ENCODE measurements at places on chromosomes 2 and 18.

DNA sequence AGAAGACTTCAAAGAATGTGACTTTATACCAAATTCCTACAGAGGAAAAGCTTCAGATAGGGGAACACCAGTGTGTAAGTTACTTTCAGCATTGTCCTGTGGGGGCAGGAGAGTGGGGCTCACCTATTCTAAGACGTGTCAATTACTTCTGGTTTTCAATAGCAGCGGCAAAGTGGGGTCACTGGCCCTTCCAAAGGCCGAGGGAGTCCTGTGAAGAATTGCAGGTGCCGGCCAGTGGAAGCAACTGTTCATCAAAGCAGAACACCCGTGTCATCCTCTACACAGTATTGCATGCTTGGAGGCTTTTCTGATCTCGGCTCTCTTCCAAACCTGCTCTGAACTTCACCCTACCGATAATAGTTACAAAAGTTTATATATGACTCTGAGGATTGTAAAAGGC is 1176.5 kb upstream of the TMEFF2 start:
- no peak for DNase-seq

DNA sequence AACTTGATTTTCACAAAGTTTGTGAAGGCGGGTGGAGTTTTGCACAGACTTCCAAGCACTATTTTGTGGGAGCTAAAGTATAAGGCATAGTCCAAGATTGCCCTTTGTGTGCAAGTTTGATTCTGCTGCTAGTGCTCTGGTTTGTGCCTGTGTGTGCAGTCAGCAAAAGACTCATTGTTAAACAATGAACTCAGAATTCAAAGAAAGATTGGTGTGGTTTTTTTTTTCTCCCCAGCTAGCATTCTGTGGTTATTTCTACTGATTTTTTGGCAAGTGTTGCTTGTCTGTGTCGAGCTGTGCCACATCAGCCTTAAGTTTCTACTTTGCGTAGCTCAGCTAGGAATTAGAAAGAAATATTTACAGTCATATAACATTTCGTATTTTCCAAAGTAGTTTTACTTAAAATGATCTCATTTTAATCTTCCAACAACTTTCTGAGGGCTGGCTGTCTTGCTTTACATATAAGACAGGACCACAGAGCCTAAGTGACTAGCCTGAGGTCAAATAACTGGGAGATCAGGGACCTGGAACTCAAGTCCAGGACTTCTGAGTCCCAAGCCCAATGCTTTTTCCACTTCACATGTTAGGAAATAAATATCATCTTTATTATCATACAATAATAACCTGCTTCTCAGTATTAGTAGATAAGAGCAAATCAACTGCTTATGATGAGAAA is 69.8 kb downstream of the BABAM2 start:
- DNase-seq: peak; percentile 89

DNA sequence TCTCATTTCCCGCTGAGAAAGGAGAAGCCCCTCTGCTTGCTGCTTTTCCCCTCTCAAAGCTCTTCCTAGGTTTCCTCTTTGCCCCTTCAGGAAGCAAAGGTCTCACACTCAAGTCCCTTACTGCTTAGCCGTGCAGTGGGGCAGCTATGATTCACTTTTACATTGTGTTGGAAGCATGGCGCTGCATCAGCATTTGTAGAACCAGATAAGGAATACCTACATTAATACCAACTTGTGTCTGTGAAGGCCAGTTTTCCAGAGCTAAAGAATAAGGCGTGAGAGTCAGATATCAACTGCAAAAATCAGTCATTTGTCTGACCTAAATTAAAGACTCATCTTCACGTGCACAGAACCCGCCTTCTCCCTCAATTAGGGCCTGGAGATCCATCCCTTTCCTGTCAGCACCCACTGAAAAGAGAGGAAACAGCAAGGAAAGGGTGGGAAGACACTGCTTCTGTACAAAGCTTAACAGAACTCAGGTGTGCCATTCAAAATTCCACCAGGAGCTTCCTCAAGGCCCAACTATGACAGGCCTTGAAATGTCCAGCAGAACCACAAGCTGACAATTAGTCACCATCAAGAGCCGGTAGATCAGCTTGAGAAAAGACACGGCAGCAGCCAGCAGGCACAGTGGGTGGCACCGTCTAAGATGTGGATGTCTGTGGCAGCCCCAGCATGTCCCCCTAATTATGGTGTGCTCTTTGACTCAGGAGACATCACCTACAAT is 16.1 kb upstream of the XDH start:
- no peak for DNase-seq

- DNase-seq: peak; percentile 10
Observed at GRCh38 chr2:224366267-224366844, 35.6 kb downstream of the FAM124B start.

- no peak for DNase-seq
Observed at GRCh38 chr2:236676136-236676873, 106.7 kb downstream of the ACKR3 start.

DNA sequence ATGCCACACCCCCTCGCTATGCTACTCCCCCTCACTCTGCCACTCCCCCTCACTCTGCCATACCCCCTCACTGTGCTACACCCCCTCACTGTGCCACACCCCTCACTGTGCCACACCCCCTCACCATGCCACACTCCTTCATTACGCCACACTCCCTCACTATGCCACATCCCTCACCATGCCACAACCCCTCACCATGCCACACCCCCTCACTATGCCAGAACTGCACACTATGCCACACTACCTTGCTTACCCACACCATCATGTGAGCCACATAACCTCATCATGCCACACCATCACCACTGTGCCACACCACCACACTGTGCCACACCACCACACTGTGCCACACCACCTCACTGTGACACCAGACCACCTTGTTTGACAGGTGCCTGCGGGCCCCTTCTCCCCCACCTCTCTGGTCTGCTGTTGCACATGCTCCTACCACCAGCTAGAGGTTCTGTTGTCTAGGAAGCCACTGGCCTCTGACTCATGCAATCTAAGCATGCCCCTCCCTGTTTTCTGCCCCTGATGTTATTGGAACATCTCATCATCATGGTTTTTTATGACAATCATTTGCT is 22.0 kb downstream of the MARCHF4 start:
- DNase-seq: peak; percentile 44

- no peak for DNase-seq
Observed at GRCh38 chr2:288758-289361, 969 bp upstream of the ALKAL2 start.

DNA sequence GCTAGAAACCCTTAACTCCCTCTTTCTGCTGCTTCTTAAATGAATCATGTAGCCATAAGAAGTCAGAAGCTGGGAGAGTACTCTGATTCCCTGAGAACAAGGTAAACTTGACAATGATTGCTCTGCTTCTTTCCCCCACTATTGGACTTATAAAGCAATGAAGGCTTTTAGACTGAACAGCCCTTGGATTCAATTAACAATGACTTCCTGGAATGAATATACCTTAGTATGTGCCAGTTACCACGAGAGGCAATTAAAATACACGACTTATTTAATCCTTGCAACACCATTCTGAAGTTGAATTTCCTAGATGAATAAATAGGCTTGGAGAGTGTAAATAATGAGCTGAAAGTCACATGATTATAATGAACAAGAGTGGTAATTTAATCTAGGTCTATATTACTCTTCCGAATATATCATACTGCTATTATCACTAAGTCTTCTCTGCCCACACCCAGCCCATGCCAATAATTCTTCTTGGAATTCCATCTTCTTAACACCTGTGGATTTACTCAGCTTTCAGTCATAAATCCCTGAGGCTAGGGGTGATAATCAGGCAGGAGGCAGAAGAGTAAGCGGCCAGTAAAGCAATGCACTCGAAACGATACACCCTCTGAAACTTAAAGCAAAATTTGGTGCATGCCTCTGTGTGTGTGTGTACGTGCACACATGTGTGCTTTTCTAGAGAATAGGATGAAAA is 170.2 kb downstream of the ATAD2B start:
- no peak for DNase-seq

- DNase-seq: no peak
Observed at GRCh38 chr2:200181755-200182154, 124.7 kb upstream of the SPATS2L start.

DNA sequence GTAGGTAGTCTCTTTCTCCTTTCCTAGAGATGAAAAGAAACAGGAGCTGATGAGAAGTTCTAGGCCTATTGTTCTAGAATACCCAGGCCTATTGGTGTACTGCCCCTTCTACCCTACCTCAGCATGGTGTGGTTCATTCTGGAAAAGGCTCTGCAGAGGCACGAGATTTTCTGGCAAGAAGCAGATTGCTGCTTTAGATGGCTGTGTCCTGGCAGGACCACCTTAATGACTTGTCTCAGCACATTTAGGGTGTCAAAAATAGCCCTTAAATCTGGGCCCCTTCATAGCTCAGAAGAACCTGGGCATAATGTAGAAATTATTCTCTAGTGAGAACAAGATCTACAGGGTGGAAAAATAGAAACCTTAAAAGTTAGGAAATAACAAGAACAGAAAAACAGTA is 87.9 kb downstream of the BCL2L11 start:
- DNase-seq: no peak

DNA sequence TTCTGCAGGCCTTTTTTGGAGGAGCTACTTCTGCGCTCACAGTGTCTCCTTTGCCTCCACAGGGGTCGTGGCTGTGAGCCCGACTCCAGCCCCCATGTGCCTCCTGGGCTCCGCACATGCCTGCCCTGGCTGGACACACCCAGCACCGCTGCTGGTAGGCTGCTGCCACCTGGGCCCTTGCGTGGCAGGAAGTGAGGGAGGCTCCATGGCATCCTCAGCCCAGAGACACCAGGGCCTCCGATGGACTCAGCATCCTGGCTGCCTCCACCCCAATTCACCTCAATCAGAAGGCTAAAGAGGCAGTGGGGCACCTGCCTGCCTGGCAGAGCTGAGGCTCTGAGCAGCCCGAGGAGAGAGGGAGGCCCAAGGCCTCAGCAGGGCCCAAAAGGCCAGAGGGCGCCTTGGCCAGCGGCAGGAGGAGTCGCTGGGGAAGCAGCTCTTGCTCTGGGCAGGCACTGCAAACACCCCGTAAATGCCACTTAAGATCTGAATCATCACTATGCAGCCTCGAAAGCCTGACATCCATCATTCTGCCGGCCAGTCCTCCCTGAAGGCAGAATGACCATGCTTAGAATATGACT is 68.3 kb upstream of the OTOS start:
- no peak for DNase-seq

GRCh38 chr2:24739354-24740025 is 53.7 kb downstream of the PTRHD1 start:
- no peak for DNase-seq

- no peak for DNase-seq
Observed at GRCh38 chr2:64005707-64006356, 13.4 kb downstream of the VPS54 start.

DNA sequence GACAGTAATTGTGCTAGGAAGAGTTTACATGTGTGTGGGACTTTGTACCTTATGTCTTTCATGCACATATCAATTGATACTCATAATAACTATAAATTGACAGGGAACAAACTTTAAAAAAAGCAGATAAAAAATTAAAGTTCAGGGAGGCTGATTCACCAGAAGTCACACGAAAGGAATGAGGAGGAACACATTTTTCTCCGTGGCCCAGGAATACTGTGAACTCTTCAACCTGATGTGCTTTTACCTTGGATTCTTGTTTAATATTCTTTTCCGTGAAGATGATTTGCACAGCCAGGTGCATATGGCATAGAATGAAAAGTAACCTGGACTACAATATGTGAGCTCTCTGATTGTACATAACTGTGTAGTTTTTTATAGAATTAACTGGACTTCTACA is 326.3 kb downstream of the CDH7 start:
- no peak for DNase-seq

DNA sequence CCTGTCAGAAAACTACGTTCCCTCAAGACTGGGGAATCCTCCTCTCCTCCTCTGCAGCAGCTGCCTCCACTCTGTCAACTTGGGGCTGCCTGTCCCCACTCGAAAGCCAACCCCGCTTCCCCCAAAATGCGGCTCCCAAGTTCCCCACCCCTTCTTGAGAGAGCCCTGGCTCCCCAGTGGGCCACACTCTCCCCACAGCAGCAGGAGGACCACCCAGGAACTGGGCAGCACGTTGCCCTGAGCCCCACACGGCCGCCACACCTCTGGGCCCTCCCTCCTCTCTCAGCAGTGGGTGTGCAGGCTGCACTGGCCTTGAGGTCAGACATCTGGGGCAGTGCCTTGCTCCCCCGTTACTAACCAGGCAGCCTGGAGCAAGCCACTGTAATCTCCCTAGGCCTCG is 9.6 kb upstream of the TEX51 start:
- DNase-seq: no peak
